Activated CD4-positive, alpha-beta T cell treated with anti-CD3 and anti-CD28 coated beads, Interleukin-10, Interleukin-2, amounts not matched to agents 100 ng/mL and 50 ng/mL, durations not matched to agents 16 hours and 8 hours (primary cell): ENCODE measurements at places on chromosomes 4 and X.

GRCh38 chr4:26809811-26810210 lies 50.8 kb upstream of the STIM2 start:
- no peak for DNase-seq

- no peak for DNase-seq
Observed at GRCh38 chrX:1932231-1932630, 317.4 kb downstream of the ASMT start.

GRCh38 chr4:122797405-122798094 lies 29.1 kb upstream of the FGF2 start:
- DNase-seq = no peak

DNA sequence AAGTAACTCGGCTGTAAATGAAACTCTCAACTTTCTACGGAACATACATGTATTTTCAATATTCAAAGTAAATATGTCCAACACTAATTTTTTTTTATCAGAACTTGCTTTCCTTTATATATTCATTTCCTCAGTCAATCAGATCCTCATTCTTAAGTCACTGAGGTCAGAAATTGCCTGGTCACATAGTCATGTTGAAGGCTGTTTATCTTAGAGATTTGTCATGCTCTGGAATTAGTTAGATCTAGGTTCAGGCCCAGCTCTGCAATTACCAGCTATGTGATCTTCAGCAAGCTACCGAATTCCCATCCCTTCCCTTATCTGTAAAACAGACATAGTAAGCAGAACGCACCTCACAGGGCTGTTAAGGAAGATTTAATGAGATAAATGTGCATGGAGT lies 228.8 kb downstream of the SPCS3 start:
- no peak for DNase-seq

DNA sequence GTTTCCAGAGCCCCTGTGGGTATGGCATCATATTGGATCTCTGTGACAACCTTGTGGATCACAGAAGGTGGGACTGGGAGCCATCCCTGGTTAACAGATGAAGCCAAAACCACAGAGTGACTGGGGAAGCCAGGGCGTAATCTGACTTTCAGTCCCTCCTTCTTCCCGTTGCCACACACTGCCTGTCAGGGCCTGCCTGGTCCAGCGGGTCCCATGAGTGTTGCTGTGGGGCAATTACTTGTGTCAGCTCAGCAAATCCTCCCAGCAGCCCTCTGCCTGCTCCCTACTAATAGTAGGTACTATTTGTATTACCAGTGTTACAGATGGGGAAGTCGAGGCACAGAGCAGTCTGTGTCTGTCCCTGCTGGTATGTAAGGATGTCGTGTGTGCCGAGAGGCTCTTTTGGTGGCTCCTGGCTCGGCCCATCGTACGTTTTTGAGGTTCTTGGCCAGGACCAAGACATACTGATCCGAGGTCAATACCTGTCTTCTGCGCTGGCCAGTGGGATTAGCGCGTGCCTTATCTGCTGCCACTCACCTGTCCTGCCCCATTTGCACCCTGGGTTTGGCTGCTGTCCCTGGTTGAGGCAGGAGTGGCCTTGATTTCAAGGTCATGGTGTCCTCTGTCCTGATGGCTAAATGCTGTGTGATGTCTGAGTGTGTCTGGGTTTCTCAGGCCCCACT lies 5.7 kb downstream of the NSG1 start:
- DNase-seq = no peak

GRCh38 chr4:4247696-4248028 lies 361 bp downstream of the TMEM128 start:
- no peak for DNase-seq

DNA sequence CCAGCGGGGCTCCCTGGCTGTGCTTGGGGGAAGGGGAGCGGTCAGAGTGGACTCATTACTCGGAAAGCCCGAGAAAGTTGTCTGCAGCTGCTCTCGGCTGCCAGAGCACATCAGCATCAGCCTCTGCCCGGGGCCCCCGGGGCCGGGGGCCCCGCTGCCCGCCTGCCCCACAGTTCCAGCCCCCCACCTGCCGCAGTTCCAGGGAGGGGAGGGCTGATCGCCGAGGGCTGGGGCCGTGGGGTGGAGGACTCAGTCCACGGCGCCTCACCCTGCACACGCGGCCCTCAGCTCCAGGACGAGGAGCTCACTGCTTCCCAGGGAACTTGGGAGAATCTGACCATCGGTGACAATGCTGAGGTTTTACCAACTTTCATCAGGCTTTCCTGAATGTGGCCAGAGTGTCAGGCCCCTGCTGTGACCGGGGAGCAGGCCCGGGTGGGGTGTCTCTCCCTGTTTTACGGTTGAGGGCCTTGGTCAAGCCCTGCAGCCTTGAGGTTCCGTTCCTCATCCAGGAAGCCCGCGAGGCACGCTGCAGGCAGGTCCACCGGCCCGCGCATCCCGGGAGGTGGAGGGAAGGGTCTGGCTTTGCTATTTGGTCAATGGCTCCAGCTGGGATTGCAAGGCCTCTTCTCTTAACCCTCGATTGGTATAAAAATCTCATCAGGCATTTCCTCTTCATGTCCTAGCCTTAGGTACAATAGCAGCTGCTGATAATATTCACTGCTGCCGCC lies 57.2 kb downstream of the CPZ start:
- no peak for DNase-seq

- DNase-seq = peak; percentile 77
Observed at GRCh38 chrX:72572248-72573157, at the start of gene HDAC8. TSS of gene HDAC8 (minus strand) at chrX:72572843. CDS start at chrX:72572761, 82 bp downstream.

DNA sequence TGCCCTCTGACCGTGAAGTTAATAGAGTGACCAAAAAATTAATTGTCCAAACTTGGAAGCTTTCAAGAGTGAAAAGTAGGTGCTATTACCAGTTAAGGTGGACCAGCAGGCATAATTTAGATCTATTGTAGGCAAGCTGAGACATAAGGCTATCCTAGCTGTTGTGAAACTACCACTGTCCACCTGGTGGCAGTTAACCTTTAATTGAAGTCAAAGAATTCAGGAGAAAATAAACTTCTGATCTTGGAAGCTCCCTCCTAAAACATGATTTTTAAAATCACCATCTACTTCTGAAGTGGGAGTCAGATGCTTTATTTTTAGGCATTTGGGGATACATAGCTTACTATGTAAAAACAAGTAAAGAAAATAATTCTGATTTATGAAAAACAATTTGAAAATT lies 636.3 kb upstream of the HTR2C start:
- DNase-seq = no peak
